ENCODE measurements at places on chromosomes 3 and 15. TPM values are rescaled to one million over a fixed set of nuclear protein-coding genes. Genes with fewer than 3 reads are reported as not detected.
A peak's percentile ranks its signal among the peaks of the same experiment; 100 is the strongest.

HYAL2 gene
- total RNA-seq: 94.0 TPM

TMIE gene
- total RNA-seq: 0.21 TPM

C15orf62 gene
- not detected for total RNA-seq

ARGFX gene
- total RNA-seq: not detected

FBXO40 gene
- 147 TPM for total RNA-seq

DNA sequence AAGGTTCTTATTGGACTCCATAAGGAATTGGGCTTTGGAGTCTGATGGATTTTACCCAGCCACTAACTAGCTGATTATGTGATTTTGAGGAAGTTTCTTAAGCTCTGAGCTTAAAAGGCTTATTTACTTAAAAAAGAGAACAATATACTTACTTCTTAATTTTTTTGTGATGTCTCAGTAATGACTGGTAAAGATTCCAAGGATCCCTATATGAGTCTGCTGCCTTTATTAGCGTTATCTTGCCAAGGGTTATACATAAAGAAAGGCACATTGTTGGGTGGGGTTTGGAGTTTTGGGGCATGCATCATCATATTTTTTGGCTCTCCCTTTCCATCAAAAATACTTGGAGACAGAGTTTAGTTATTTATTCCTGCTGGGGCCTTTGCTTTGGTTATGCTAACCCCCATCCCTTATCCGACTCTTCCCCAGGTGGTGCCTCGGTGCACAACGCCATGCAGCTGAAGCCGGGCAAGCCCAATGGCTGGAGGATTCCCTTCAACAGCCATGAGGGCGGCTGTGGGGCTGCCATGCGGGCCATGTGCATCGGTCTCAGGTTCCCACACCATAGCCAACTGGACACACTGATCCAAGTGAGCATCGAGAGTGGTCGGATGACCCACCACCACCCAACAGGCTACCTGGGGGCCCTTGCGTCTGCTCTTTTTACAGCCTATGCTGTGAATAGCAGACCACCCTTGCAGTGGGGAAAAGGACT is 6.7 kb downstream of the ADPRH start:
- DNase-seq: no peak
- H3K27ac ChIP-seq: no peak overlapping the region
- peaks cover 57% of the 10 kb centered on the region for H3K36me3 ChIP-seq
- H3K27me3 ChIP-seq: no peaks in the 10 kb centered on the region

GRCh38 chr15:98446083-98446482 is 202.3 kb upstream of the IGF1R start:
- H3K27ac ChIP-seq: no peak overlapping the region
- no peaks in the 10 kb centered on the region for H3K4me1 ChIP-seq
- no peak overlapping the region for H3K4me3 ChIP-seq
- peaks cover 21% of the 10 kb centered on the region for H3K27me3 ChIP-seq
- DNase-seq: no peak

- no peak overlapping the region for H3K4me3 ChIP-seq
- H3K27ac ChIP-seq: no peak overlapping the region
- peaks cover 10% of the 10 kb centered on the region for H3K36me3 ChIP-seq
- H3K4me1 ChIP-seq: peaks cover 3% of the 10 kb centered on the region
- no peaks in the 10 kb centered on the region for H3K27me3 ChIP-seq
Measured at GRCh38 chr3:186973702-186974101, 43.4 kb downstream of the ST6GAL1 start.

GRCh38 chr15:74156678-74157411 is 16.7 kb upstream of the ISLR start:
- H3K4me3 ChIP-seq: no peak overlapping the region
- H3K27me3 ChIP-seq: no peaks in the 10 kb centered on the region
- H3K4me1 ChIP-seq: peaks cover 33% of the 10 kb centered on the region
- H3K27ac ChIP-seq: no peak overlapping the region

- no peak for DNase-seq
- H3K27ac ChIP-seq: no peak overlapping the region
- H3K4me3 ChIP-seq: no peak overlapping the region
- no peaks in the 10 kb centered on the region for H3K27me3 ChIP-seq
Measured at GRCh38 chr3:147773116-147773630, 364.0 kb downstream of the ZIC1 start.

- no peak overlapping the region for H3K27ac ChIP-seq
- H3K4me1 ChIP-seq: peaks cover 12% of the 10 kb centered on the region
- DNase-seq: no peak
Measured at GRCh38 chr15:50438251-50438650, 14.0 kb downstream of the USP8 start.

- no peaks in the 10 kb centered on the region for H3K36me3 ChIP-seq
- no peaks in the 10 kb centered on the region for H3K4me1 ChIP-seq
- H3K27ac ChIP-seq: no peak overlapping the region
- H3K4me3 ChIP-seq: no peak overlapping the region
- DNase-seq: no peak
Measured at GRCh38 chr3:10602769-10603768, 97.7 kb upstream of the ATP2B2 start.

- no peak for DNase-seq
- no peak overlapping the region for H3K27ac ChIP-seq
- no peaks in the 10 kb centered on the region for H3K4me1 ChIP-seq
Measured at GRCh38 chr3:98945101-98945524, 43.6 kb upstream of the DCBLD2 start.

- no peaks in the 10 kb centered on the region for H3K36me3 ChIP-seq
- H3K4me3 ChIP-seq: no peak overlapping the region
- no peaks in the 10 kb centered on the region for H3K27me3 ChIP-seq
Measured at GRCh38 chr3:66392512-66392911, 108.3 kb downstream of the LRIG1 start.

GRCh38 chr3:30871720-30872119 is 22.7 kb downstream of the GADL1 start:
- no peak overlapping the region for H3K4me3 ChIP-seq
- H3K4me1 ChIP-seq: no peaks in the 10 kb centered on the region
- no peaks in the 10 kb centered on the region for H3K27me3 ChIP-seq

GRCh38 chr15:40930430-40931299 is 1.5 kb downstream of the DLL4 start:
- peak overlapping the region; percentile 80 for H3K27ac ChIP-seq
- H3K4me1 ChIP-seq: peaks cover 15% of the 10 kb centered on the region
- H3K36me3 ChIP-seq: no peaks in the 10 kb centered on the region

Measured in heart right ventricle (tissue), 16 donors.